Stimulated activated CD4-positive, alpha-beta T cell treated with anti-CD3 and anti-CD28 coated beads, Interleukin-4, amount 100 ng/mL, for 24 hours (primary cell): ENCODE measurements at places on chromosomes 16 and 17.

DNA sequence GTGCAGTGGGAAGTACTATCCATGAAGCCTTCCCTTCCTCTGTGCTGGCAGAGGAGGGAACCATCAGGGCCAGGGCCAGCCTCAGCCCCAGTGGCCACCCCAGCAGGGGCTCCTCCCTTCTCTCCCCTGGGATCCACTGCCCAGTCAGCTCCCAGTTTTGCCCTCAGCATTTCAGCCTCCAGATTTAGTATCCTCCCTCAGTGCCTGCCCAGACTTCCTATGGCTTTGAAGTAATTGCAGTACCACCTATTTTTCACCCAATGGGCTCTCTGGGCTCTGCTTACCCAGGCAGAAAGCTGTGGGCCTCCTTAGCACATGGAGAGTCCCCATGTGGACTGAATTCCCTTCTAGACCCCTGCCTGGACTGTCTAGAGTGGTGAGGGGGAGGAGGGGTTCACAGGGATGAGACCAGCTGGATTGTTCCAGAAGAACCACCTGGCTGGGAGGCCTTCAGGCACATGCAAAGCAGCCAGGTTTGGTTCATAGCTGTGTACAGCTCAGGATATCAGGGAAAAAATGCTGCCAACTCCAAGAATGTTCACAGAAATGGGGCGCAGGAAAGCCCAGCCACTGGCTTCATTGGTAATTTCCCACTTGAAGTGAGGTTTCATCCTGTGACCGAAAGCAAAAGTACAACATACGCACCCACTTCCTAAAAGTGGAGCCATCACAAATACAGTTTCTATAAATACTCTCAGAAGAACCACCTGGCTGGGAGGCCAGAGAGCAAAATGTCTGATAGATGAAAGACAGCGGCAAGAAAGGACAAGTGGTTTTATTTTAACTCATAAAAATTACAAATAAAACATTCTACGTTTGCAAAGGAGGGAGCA, 15.2 kb upstream of the HERPUD1 start:
- DNase-seq: peak; percentile 36

- DNase-seq: no peak
Observed at GRCh38 chr16:47241061-47241460, 97.3 kb upstream of the NETO2 start.

DNA sequence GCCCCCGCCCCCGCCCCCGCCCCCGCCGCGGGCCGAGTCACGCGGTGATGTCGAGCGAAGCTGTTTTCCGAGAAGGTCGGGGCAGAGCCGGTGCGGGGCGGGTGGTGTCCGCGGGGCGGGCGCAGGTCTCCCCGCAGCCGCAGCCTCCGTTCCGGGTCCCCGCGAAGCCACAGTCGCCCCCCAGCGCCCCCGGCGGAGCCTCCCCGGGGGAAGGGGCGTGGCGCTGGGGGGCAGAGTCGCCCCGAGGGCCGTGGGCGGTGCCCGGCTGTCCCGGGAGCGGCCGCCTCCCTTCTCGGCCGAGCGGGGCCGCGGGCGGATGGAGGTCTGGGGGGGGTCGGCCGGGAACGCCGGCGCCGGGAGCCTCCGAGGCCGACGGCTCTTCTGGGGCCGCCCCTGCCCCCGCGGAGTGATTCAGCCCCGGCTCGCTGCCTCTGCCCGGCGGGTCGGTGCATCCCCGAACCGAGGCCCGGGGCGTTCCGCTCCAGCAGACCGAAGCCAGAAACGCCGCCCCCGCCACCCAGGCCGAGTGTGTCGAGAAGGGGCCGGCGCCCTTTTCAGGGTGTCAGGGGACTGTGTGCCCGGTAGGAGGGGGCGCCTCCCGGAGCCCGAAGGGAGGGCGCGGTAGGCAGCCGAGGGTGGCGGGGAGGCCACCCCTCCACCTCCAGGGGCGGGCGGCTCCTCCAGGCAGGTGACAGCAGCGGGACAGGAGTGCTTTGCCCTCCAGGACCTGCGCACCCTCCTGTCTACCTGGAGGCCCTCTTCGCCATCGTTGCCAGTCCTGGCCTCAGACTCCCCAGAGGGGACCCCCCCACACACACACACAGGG, 1.7 kb downstream of the METRNL start:
- peak; percentile 35 for DNase-seq

DNA sequence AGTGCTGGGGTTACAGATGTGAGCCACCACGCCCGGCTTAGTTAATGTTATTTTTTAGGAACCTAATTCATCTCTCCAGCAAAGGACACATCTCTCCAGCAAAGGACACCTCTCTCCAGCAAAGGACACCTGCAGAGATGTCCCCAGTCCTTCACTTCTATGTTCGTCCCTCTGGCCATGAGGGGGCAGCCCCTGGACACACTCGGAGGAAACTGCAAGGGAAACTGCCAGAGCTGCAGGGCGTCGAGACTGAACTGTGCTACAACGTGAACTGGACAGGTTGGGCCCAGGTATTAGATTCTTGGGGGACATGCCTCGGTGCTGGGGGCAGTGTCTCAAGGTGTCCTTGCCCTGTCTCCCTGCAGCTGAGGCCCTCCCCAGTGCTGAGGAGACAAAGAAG, 4.7 kb downstream of the PFAS start:
- no peak for DNase-seq

- DNase-seq: no peak
Observed at GRCh38 chr16:66542396-66542795, 7.5 kb downstream of the TK2 start.

DNA sequence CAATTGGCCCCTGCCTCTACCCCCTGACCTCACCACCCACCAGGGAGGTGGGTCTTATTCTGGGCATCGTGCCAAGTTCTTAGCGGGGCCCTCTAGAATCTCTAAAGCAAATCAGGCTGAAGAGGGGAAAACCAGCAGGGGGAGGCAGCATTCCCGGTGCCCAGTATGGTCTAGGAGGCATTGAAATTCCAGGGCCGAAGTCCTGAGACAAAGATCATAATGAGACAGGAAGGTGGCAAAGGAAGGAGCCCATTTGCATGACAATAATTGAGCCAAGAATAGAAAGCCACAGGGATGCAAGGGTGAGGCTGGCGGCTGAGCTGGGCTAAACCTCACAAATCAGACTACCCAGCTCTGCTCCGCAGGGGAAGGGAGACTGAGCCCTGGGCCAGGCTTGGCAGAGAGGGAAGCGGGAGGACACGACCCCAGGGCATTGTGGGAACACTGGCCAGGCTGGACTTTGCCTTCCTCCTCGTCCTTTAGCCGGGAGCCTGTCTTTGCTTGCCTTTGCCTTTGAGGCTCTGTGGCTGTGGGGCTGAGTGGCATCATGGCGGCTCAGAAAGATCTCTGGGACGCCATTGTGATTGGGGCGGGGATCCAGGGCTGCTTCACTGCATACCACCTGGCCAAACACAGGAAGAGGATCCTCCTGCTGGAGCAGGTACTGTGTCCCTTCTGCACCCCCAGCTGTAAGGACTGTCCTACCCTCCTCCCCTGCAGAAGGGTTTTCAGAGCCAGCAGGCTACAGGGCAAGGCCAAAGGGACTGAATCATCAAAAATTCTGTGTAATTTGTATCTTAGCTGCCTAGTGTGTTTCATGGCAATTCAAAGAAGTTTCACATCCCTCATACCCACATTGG, at the start of gene PIPOX:
Gene PIPOX, plus strand, starts transcription at position 463 of the 860 bp plus-strand sequence. Its CDS starts 85 bp downstream, at position 548.
- no peak for DNase-seq

GRCh38 chr17:39486242-39486641, 25.0 kb downstream of the CDK12 start:
- no peak for DNase-seq

- DNase-seq: no peak
Observed at GRCh38 chr17:79681628-79682261, 49.0 kb upstream of the ENPP7 start.

GRCh38 chr16:68696514-68696913, 40.6 kb upstream of the CDH1 start:
- DNase-seq: no peak

GRCh38 chr16:75312875-75313274, 61.5 kb upstream of the BCAR1 start:
- DNase-seq: no peak

DNA sequence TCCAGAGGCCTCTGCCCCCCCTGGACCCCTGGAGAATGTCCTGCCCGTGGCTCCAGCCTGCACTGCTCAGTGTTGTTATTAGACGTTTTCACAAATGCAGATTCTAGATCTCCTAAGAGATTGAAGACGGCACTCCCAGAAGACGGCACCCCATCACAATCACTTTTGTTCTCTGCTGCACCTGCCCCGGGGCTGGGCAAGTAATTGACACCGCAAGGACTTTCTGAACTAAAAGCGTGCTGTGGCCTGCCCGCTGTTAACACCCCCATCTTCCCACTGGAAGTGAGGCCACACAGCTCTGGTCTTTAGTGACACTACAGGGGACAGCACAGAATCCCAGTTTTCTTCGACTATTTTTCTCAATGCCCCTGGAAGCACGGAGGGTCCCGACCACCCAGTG, 256.9 kb downstream of the ENGASE start:
- DNase-seq: no peak

DNA sequence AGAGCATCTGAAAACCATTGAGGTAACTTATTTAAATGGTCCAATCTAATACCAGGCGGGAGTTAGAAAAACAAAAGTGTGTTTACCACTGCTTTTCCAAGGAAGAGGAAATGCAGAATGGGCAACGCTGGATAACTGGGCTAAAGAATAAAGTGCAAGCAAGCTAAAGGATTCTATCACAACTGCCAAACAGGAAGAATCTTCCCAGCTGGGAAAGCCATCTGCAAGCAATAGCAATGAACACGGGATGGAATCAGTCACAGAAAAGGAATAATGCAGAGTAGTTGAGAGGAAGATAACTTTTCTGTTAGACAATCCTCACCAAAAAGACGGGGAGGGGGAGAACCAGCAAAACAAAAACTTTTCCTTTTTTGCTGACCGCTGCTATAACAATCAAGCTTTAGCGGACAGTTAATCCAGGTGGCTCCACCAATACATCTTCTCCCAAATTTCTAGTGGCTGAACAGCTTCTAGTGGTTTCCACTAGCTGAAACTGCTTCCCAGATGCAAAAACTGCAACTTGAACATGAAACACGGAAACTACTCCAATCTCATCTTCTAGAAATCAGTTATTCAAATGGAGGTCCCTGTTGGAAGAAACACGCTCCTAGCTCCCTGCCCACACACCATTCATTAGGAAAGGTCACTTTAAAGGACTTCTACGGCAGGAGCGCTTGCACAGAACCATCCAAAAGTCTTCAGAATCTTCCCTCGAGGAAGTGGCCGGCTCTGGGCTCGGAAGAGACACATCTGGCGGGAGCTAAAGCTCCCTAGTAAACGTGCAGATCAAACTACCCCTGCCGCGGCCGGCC, 929 bp downstream of the TMEM11 start:
- no peak for DNase-seq

DNA sequence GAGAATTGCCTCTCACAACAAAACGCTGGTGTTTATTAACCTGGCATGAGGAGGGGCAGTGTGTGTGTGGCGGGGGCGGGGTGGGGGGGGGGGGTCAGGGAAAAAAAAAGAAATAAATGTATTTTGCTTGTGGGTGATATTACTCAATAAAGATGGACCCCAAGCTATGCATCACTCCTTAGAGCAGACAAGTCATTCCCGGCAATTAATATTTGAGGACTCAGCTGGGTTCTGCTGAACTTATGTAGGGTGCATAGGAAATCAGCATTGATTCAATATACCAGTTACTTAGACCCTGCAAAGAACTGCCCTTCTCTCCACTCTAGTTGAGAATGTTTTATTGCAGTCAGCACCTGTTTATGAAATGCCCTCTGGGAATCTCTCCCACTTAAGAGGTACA, 206.2 kb upstream of the MAF start:
- no peak for DNase-seq

GRCh38 chr16:4572715-4573114, 16.6 kb downstream of the C16orf96 start:
- DNase-seq: no peak

- DNase-seq: peak; percentile 22
Observed at GRCh38 chr17:49338883-49339282, 23.2 kb downstream of the ZNF652 start.

- no peak for DNase-seq
Observed at GRCh38 chr16:990516-991291, 9.1 kb downstream of the SOX8 start.

DNA sequence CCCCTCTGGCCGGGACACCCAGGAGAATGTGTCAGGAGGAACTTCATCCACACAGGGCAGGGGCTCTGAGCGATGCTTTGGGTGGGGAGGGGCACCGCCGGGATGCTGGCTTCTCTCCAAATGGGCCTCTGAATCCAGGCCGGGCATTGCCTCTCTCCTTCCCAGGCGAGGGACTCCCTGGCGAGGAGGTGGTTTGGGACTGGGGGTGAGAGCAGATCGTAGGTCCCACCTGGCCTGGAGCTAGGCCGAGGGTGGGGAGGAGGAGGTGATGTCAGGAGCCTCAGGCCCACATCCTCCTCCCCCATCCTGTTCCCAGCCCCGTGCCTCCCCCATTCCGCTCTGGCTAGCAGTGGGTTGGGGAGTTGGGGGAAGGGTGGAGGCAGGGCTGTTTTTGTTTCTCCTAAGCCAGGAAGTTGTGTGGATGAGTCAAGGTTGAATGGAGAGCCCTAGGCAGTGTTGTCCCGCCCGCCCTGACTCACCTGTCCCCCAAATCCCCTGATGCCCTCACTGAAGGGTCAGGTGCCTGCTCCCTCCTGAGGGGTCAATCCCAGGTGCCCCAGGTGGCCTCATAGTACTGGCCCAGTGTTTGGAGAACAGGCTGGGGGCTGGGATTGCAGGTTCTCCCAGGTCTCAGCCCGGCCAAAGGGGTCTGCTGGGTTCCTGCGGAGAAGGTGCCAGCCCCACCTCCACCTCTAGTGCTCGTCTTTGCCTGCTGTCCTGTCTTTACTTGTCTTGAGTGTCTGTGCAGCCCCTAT, 2.8 kb downstream of the GRB7 start:
- DNase-seq: no peak
